Brain pericyte (primary cell): ENCODE measurements at places on chromosomes 3 and 15.

DNA sequence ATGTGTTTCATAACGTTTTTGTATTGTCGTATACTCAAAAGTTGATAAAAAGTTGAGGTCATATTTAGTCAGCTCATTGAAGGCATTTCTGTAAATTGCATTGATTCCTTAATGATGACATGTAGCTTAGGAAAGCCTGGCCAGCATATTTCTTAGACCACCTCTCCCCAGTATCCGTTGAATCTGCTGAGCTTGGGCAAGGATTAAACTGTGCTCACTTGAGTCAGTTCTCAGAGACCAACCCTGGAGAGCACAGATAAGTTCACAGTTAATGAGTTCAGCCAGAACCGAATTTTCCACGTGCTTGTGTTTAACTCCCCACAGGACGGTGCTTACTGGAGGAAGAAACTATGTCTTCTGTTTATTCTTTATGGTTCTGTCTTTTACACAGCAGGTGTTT is 132.7 kb downstream of the SLC25A26 start:
- DNase-seq: no peak

GRCh38 chr3:190096345-190096744 is 24.4 kb downstream of the P3H2 start:
- DNase-seq: no peak

DNA sequence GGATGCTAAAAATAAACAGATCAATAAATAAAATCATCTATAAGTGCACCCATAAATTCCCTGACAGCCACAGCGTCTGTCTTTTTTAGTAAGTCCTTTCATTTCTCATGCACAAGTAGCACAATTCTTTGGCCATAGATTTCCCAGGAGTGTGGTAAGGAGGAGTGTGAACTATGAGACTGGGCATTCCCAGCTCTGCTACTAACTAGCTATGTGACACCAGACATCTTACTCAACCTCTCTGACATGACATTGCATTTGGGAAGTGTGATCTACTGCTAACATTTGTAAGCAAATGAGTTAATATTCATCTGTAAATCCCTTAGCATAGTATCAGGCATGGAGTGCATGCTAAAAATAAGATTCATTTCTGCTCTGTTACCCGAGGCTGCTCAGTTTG is 301.7 kb downstream of the NTRK3 start:
- no peak for DNase-seq

GRCh38 chr3:156674911-156675829 is 780 bp downstream of the TIPARP start:
- no peak for DNase-seq

- no peak for DNase-seq
These were observed 244.1 kb upstream of the PDZRN3 start for GRCh38 chr3:73868688-73869315.

DNA sequence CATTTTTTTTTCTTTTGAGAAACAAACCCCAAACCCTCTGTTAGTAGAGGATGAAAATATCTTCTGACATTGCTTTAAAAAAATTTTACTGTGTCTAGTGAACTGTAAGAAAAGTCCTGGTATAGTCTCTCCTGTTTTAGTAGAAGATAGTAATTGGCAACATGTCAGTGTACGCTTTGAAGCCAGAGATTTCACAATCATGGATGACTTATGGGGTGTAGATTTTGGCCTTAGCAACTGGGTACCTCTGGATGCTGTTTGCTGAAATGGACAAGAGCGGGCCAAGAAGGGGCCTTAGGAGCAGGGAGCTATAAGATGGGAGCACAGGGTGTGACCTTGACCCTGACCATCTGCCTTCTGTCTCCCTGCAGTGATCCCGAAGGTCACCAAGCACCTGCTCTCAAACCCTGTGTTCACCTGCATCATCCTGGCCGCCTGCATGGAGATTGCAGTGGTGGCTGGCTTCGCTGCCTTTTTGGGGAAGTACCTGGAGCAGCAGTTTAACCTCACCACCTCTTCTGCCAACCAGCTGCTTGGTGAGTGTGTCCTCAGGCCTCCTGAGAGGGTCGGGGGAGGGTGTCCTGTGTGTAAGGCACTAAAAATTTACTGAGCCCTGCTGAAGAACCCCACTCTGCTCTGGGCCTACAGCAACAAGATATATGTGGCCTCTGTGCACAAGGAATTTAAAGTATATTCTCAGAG is 266.7 kb downstream of the SLCO3A1 start:
- DNase-seq: no peak
